NCI-H2227 treated with DMSO at 0.1 percent for 48 hours (cell line): ENCODE measurements at places on chromosomes 1 and 21.

- no peak for DNase-seq
Measured at GRCh38 chr1:19329188-19329587, 17.1 kb downstream of the SLC66A1 start.

DNA sequence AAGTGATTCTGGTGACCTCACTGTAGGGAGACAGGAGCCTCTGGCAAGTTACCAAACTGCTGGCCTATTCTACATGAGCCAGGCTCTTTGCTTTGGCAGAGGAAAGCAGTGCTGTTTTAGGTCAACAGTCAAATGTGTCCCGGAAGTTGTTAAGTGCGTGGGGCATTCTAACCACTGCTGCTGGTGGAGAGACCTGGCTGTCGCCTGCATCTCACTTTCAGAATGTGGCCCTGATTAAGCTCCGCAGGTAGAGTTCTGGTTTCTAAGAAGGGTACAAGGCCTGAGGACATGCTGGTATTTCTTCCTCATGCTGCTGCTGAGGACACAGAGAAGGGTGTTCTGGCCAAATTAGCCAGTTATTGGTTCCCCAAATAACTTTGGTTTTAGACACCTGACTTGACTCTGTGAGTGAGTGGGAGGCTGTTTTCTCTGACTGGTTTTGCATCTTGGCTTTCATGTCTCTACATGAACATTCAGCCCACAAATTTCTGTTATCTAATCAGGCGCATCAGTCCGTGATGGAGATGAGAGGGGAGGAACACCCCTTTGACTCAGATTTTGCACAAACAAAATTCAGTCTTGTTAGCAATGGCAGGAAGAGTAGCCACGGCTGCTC is 120.8 kb downstream of the LMO4 start:
- no peak for DNase-seq

DNA sequence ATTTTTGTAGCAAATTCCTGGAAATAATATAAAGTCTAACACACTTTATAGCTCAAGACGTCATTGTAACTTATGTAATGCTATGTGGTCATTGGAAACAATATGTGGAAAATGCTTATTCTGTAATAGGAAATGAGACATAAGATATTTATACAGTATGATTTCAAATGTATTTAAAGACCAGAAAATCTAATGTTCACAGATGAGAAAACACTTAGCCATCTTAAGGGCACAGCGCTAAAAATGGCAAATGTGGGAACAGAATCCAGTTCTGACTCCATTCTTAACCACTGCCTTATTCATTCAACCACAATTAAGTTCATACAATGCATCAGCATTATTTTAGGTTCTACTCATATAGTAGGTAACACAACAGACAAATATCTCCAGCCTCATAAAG is 12.5 kb downstream of the CSDE1 start:
- no peak for DNase-seq

DNA sequence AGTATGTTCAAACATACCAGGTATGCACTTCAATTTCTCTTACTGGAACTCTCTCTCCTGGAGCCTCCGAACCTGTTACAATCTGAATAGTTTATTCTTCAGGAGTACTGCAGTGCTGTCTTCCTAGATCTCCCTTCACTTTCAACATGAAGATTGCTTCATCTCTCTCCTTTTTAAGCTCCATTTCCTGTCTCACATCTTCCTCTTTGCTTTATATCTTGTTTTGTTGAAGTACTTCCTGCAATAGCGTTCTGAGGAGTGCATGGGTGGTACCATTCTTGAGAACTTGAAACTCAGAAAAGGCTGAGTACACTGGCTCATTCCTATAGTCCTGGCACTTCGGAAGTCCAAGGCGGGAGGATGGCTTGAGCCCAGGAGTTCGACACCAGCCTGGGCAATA is 15.7 kb upstream of the C1orf146 start:
- DNase-seq, result no peak

- DNase-seq, result no peak
Measured at GRCh38 chr1:168371477-168371876, 90.8 kb downstream of the TBX19 start.

DNA sequence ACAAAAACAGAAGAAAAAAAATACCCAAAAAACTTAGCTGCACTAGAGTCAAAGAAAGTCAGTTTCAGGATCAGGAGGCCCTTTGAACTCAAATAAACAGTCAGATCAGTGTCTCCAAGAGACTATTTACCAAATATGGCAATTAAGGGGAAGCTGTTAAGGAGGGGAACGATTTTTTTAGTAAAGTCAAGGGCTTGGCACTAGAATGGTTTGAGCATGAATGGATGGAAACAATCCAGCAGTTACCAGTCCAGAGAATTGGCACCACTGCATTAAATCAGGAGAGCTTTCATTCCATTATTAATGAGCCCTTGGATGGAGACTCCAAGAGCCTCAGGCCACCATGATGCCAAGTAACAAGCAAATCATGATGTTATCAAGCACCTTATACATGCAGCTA is 7.2 kb downstream of the TRAPPC3 start:
- DNase-seq, result no peak

GRCh38 chr1:80375662-80376061 is 1369.1 kb upstream of the ADGRL4 start:
- DNase-seq, result no peak

DNA sequence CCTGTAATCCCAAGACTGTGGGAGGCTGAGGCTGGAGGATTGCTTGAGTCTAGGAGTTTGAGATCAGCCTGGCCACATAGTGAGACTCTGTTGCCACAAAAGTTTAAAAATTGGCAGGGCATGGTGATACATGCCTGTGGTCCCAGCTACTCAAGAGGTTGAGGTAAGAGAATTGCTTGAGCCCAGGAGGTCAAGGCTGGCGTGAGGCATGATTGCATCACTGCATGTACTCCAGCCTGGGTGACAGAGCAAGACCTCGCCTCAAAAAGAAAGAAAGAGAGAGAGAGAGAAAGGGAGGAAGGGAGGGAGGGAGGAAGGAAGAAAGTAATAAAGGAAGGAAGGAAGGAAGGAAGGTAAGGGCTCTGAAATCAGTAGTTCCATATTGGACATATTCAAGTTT is 25.0 kb downstream of the GLUL start:
- no peak for DNase-seq

GRCh38 chr1:80666073-80666472 is 1134.7 kb upstream of the ADGRL2 start:
- no peak for DNase-seq

DNA sequence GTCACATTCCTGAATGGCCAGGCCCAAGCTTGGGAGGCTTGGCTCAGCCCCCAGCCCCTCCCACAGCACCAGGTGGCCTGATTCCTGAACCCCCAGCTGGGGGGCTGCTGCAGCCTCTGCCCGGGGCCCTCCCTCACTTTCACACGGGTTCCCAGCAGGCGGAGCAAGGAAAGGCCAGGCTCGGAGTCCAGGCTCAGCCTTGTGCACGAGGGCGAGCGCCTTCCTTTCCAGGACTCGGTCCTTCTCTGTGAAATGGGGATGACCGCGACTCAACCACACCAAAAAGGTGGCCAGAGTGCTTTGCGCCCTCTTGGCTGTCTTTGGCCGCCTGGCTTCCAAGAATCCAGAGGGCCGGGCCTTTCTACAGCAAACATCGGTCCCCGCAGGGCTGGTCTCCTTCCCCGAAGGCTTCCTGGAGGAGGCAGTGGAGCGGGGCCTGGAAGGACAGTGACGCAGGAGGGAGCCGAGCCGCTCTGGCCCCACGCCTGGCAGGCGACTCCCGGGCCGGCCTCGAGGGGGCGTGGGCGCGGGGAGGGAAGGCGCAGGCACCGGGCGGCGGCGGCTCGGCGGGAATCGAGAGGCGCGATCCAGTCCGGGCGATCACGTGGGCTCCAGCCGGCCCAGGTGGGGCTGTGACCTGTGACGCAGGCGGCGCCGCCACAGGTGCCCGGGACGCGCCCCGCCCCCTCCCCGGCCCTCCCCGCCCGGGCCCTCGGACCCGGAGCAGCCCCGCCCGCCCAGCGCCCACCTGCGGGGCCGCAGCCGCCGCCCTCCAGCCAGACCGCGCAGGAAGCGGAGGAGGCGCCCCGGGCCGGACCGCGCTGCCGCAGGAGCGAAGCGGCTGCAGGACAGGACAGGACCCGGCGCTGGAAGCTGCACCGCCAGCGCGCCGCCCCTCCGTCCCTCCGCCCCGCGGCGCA is at the start of gene ARHGEF16:
Gene ARHGEF16, plus strand, starts transcription at position 775 of the 920 bp plus-strand sequence. CDS start 8,420 bp downstream, outside the sequence.
- peak; percentile 43 for DNase-seq

DNA sequence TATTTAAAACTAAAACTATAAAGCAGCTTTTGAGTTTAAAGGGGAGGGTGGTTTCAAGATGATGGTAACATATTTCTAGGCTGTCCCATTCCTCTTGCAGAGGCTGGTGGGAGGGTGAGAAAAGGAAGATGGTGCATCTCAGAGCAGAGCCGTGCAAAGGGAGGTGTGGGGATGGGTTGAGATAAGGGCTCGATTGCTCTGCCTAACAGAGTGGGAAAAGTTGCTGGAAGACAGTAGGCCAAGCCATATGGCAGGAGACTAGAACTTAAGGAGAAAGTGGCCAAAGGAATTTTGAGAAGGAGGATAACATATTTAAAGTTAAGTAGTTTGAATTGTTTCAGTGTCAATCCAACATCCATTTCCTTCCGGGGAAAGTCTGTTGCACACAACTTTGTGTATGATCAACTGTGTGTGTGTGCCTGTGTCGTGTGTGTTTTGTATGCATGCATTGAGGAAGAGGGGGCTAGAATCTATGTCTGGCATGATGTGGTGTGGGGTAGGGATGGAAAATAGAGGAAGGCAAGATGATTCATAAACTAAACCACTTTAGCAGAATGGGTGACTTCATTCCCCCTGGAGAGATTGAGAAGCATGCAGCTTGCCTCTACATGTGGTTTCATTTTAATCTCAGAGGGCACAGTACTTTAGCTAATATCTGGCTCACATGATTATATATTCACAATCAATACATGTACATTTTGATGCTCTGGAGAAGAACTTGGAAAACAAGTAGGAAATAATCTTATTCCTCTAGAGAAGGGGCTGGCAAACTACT is 145.0 kb upstream of the DNAH14 start:
- DNase-seq, result no peak

- DNase-seq, result no peak
Measured at GRCh38 chr1:112960384-112960783, 4.4 kb upstream of the SLC16A1 start.

- DNase-seq, result no peak
Measured at GRCh38 chr1:58576325-58576726, 726 bp downstream of the TACSTD2 start.

DNA sequence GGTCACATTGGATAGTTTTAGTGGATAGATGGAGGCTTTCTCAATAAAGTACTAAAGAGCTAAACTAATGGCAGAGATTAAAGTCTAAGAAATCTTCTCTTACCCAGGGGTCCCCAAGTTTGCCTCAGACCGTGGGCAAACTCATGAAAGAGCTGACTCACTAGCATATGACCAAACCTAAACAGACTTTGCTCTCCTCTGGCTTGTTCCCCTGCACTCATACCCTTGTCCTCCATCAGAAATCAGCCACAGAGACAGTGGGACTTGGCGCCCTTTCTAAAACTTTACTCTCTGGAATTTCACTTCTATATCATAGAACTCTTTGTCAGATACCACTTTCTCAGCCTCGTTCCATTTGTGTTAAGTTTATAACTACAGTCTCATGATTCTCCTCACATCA is 17.0 kb upstream of the HSD3B2 start:
- DNase-seq, result no peak

- DNase-seq, result peak; percentile 69
Measured at GRCh38 chr1:226061068-226061840, 1.3 kb upstream of the H3-3A start.

- DNase-seq, result no peak
Measured at GRCh38 chr1:19057784-19058475, 101.5 kb upstream of the IFFO2 start.

DNA sequence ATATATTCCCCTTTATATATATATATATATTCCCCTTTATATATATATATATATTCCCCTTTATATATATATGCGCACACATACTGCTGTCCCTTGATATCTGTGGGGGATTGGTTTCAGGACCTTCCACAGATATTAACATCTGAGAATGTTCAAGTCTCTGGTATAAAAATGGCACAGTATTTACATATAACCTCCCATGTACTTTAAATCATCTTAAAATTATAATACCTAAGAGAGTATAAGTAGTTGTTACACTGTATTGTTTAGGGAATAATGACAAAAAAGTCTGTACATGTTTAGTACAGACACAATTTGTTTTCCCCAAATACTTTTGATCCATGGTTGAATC is 45.8 kb downstream of the NR5A2 start:
- DNase-seq, result no peak

- DNase-seq, result no peak
Measured at GRCh38 chr1:87706203-87706602, 377.5 kb downstream of the LMO4 start.

DNA sequence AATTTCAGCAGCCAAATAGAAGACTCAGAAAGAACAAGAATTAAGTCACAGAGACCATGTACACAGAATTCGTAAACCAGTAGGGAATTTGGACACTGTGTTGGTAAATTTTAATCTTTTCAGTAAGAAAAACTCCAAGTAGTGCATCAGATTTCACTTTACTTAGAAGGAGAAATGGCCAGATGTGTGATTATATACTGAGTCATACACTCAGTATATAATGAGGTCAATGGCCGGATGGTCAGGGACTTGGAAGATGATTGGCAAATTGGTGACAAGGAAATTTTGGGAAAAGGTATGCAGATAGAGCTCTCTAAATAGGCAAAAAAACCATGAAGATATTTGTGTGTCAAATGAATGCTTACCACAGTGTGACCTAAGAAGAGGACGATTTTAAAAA is 399.8 kb upstream of the LRRC7 start:
- DNase-seq, result no peak

DNA sequence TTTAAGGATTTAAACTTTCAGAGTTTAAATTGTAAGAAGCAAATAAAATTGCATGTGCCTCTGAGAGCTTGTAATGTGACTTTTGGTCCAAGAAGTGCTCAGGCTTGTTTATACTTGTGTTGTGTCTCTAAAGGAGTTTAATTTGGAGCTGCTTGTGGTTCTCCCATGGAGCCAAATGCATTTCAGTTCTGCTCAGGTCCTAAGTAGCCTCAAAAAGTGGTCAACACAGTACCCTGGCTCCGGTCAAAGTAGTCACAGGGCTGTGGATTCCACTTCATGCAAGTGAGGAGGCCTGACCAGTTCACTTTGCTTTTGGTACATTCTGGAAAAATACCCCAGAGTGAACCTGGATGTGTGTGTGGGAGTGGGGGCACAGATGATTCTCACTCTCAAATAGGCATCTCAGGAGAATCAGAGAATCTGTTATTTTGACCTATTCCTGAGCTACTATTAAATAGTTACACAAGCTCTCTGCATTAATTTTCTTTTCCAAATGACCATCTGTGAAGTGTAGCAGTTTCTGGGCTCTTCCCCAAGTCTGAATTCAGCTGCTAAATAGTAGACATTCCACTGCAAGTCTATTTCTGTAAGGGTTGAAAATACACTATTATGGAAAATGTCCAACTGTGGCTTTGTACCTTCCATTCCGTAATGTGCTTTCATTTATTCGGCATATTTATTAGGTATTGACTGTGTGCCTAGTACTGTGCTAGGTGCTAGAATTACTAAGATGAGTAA is 31.7 kb upstream of the AGO1 start:
- DNase-seq, result no peak

- no peak for DNase-seq
Measured at GRCh38 chr1:17994046-17994445, 113.6 kb upstream of the IGSF21 start.

GRCh38 chr1:12438349-12438924 is 179.6 kb downstream of the DHRS3 start:
- no peak for DNase-seq
